Stomach (tissue), 19 donors: ENCODE measurements at places on chromosomes 4 and X. TPM values are rescaled to one million over a fixed set of nuclear protein-coding genes. Genes with fewer than 3 reads are reported as not detected.

Gene MSMO1
- polyA plus RNA-seq: 46.4 TPM

GRCh38 chrX:133610056-133610455 lies 194.8 kb upstream of the GPC4 start:
- no peak overlapping the region for H3K4me3 ChIP-seq
- no peaks in the 10 kb centered on the region for H3K36me3 ChIP-seq
- no peak for DNase-seq
- H3K27me3 ChIP-seq: no peaks in the 10 kb centered on the region
- H3K4me1 ChIP-seq: no peaks in the 10 kb centered on the region

Gene NXF2
- not detected for polyA plus RNA-seq

Gene FGF16
- not detected for polyA plus RNA-seq

Gene CLTRN
- 2.4 TPM for polyA plus RNA-seq

Gene TMEM255A
- 0.76 TPM for polyA plus RNA-seq

- no peak overlapping the region for H3K27ac ChIP-seq
- no peaks in the 10 kb centered on the region for H3K36me3 ChIP-seq
- no peaks in the 10 kb centered on the region for H3K4me1 ChIP-seq
- H3K4me3 ChIP-seq: no peak overlapping the region
- DNase-seq: peak; percentile 28
Observed at GRCh38 chrX:14095702-14096101, 66.0 kb upstream of the GEMIN8 start.

Gene TEX13B
- not detected for polyA plus RNA-seq

DNA sequence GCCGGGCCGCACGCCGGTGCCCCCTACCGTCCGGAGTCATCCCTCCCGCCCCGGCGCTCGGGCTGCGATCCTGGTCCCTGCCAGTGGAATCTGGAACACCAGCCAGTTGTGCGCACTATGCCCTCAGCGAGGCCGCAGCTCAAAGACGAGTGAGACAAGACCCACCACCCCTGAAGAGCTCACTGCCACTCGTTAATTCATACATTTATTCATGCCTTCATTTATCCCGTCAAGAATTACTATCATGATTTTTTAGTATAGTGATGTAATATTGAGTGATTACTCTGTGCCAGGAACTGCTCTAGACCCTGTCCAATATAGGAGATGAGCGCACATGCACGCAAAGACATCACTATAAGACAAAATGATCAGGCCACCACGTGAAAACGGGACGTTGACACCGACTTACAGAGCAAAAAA lies 247 bp upstream of the PPA2 start:
- no peaks in the 10 kb centered on the region for H3K36me3 ChIP-seq
- H3K4me1 ChIP-seq: peaks cover 45% of the 10 kb centered on the region
- peak overlapping the region; percentile 99 for H3K27ac ChIP-seq
- DNase-seq: peak; percentile 92
- peak overlapping the region; percentile 70 for H3K4me3 ChIP-seq

Gene PNMA6A
- 0.58 TPM for polyA plus RNA-seq

DNA sequence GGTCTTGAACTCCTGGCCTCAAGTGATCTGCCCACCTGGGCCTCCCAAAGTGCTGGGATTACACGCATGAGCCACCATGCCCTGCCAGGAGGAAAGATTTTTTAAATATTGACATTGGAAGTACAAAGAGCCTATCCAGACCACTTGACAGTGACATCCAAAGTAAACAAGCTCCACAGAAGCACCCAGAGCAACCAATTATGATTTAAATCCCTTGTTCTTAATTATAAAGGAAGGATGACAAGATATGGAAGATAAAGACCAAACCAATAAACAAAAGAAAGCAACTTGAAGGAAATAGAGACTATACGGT lies 27.7 kb upstream of the RPL34 start:
- no peak overlapping the region for H3K4me3 ChIP-seq
- no peaks in the 10 kb centered on the region for H3K27me3 ChIP-seq
- H3K36me3 ChIP-seq: peaks cover 10% of the 10 kb centered on the region
- no peak overlapping the region for H3K27ac ChIP-seq
- no peak for DNase-seq
- no peaks in the 10 kb centered on the region for H3K4me1 ChIP-seq

Gene TRPC3
- polyA plus RNA-seq: 0.68 TPM

GRCh38 chr4:183507925-183508696 lies 3.3 kb downstream of the ING2 start:
- peaks cover 26% of the 10 kb centered on the region for H3K36me3 ChIP-seq
- peaks cover 37% of the 10 kb centered on the region for H3K4me1 ChIP-seq
- H3K27me3 ChIP-seq: no peaks in the 10 kb centered on the region
- DNase-seq: no peak

DNA sequence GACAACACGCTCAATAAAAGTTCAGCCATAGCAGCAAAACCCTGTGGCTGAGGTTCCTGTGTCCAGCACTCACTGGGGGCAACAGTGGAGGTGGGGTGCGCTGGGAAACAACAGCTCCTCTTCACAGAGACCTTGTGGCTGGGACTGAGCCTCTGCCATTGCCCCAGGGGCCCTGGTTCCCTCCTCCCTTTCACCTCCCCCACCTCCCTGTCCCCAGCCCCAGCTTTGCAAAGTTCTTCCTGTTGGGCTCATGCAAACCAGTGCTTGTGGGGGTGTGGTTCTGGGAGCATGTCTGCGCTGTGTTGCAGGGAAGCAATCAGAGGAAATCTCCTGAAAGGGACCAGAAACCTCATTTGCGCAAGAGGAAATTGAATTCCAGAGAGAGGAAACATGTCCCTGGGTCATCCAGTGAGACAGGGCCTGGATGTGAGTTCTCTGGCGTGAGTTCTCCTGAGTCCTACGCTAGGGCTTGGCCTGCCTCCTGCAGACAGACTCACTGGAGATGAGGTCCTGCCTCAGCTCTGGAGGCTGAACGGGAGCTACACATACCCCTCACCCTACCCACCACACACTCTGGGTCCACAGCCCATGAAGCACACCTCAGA lies 7.4 kb downstream of the FATE1 start:
- H3K27ac ChIP-seq: no peak overlapping the region
- no peak overlapping the region for H3K4me3 ChIP-seq
- H3K4me1 ChIP-seq: no peaks in the 10 kb centered on the region
- no peaks in the 10 kb centered on the region for H3K36me3 ChIP-seq

DNA sequence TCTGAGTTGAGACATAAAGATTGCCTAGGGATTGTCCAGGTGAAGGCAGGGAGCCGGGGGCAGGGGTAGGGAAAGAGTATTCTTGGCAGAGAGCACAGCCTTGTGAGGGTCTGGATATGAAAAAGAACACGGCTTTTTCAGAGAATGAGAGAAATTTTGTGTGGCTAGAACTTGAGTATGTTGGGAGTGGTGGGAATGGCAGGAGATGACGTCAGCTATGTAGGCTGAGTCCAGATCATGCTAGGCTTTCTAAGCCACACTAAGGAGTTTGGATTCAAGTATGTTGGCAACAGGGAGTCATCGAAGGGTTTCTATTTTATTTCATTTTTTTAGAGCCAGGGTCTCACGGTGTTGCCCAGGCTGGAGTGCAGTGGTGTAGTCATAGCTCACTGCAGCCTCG lies 40.0 kb downstream of the SH2D1A start:
- no peak for DNase-seq
- no peak overlapping the region for H3K4me3 ChIP-seq
- no peaks in the 10 kb centered on the region for H3K36me3 ChIP-seq
- H3K27ac ChIP-seq: no peak overlapping the region

GRCh38 chr4:163764569-163764968 lies 270.1 kb downstream of the TMA16 start:
- H3K4me3 ChIP-seq: no peak overlapping the region
- H3K27ac ChIP-seq: no peak overlapping the region
- no peaks in the 10 kb centered on the region for H3K4me1 ChIP-seq
- no peaks in the 10 kb centered on the region for H3K36me3 ChIP-seq
- H3K27me3 ChIP-seq: no peaks in the 10 kb centered on the region

Gene TCEAL2
- 21.0 TPM for polyA plus RNA-seq

DNA sequence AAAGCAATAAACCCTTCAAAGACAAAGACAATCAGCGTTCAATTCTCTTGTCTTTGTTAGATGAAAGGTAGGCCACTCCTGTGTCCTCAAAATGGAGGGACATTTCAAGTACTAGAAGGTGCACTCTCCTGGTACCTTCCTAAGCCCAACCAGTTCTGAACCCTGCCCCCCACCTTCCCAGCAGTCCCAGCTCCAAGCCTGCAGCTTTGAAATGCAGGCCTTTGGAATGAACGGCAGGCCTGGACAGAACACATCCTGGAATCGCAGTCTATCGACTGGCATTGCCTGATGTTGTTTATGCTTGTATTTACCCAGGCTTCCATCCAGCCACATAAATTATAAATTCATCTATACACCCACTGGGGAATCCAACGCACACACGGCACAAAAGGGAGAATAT lies 47.4 kb downstream of the RASGEF1B start:
- H3K4me1 ChIP-seq: peaks cover 7% of the 10 kb centered on the region
- no peaks in the 10 kb centered on the region for H3K27me3 ChIP-seq
- no peak overlapping the region for H3K4me3 ChIP-seq
- H3K36me3 ChIP-seq: no peaks in the 10 kb centered on the region
- DNase-seq: no peak
- H3K27ac ChIP-seq: no peak overlapping the region

DNA sequence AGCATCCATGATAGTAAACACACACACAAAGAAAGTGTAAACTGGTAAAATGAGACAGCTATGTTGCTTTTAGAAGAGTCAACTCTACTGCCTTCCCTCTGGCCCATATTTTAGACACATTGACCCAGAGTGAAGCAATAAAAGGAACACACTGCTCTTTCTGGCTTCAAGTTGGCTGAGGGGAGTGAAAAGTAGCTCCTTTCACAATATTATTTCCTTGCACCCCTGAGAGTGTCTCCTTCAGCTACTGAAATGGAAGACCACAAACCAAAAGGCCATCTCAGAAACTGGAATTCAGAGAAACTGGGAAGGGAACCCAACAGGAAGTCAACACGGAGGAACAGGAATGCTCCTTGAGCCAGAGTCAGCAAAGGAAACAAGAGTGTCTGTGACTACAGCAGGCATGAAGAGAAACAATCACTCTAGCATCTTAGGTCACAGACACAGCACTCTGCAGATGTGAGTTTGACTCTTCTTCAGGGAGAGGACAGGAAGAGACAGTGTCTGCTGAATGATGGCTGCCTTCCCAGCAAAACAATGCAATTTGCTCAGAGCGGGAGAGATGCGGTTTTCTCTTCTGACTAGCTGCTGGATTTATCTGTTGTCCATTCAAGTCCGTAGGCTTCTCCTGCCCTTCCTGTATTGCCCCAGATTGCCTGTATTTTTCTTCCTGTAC lies 106.7 kb downstream of the SPATA18 start:
- no peaks in the 10 kb centered on the region for H3K36me3 ChIP-seq
- no peak overlapping the region for H3K4me3 ChIP-seq
- H3K27me3 ChIP-seq: no peaks in the 10 kb centered on the region
- DNase-seq: no peak

Gene PDLIM3
- 73.9 TPM for polyA plus RNA-seq

- H3K27me3 ChIP-seq: no peaks in the 10 kb centered on the region
- H3K36me3 ChIP-seq: no peaks in the 10 kb centered on the region
- no peak overlapping the region for H3K4me3 ChIP-seq
- DNase-seq: no peak
Observed at GRCh38 chr4:26226629-26227376, 94.0 kb upstream of the RBPJ start.

GRCh38 chr4:107153956-107154355 lies 117.8 kb upstream of the DKK2 start:
- no peaks in the 10 kb centered on the region for H3K27me3 ChIP-seq
- H3K4me1 ChIP-seq: no peaks in the 10 kb centered on the region
- no peak for DNase-seq
- H3K36me3 ChIP-seq: no peaks in the 10 kb centered on the region
- no peak overlapping the region for H3K4me3 ChIP-seq

DNA sequence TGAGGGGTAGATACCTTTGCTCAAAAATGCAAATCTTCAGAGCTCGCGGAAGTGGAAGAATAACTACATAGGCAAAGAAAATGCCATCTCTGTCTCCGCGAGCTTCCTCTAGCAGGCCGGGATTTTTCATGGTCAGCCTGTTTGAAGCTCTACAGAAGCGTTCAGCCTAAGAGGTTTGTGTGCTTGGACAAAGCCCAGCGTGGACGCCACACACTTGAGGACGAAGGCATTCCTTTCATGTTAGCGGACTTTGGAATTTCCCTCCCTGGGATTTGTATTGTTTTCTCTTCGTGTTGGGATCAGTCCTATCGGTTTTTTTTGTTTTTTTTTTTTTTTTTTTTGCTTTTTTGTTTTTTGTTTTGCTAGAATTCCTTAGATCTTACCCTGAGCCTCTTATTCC lies 53.7 kb downstream of the SMIM31 start:
- H3K4me1 ChIP-seq: no peaks in the 10 kb centered on the region
- H3K4me3 ChIP-seq: no peak overlapping the region
- H3K36me3 ChIP-seq: no peaks in the 10 kb centered on the region
- no peak overlapping the region for H3K27ac ChIP-seq

GRCh38 chr4:151489462-151490203 lies 80.7 kb downstream of the FHIP1A start:
- H3K36me3 ChIP-seq: no peaks in the 10 kb centered on the region
- H3K27me3 ChIP-seq: no peaks in the 10 kb centered on the region
- no peak overlapping the region for H3K27ac ChIP-seq
- no peak for DNase-seq
- H3K4me1 ChIP-seq: no peaks in the 10 kb centered on the region

- H3K4me3 ChIP-seq: no peak overlapping the region
- DNase-seq: no peak
- H3K36me3 ChIP-seq: no peaks in the 10 kb centered on the region
- H3K4me1 ChIP-seq: peaks cover 6% of the 10 kb centered on the region
Observed at GRCh38 chrX:9670136-9670814, 95.4 kb downstream of the GPR143 start.

Gene SAP30
- 11.0 TPM for polyA plus RNA-seq
